ENCODE measurements at places on chromosomes 1 and 21. TPM values are rescaled to one million over a fixed set of nuclear protein-coding genes. Genes with fewer than 3 reads are reported as not detected.

The OR6K2 gene
- not detected for polyA plus RNA-seq

The GDAP2 gene
- polyA plus RNA-seq: 6.8 TPM

The NPPB gene
- 197 TPM for polyA plus RNA-seq

The MATN1 gene
- not detected for polyA plus RNA-seq

The CRYAA gene
- polyA plus RNA-seq: not detected

The INKA2 gene
- polyA plus RNA-seq: 9.0 TPM

GRCh38 chr1:27044613-27045151 lies 32.0 kb upstream of the TENT5B start:
- DNase-seq: peak; percentile 86
- H3K36me3 ChIP-seq: no peaks in the 10 kb centered on the region
- H3K27ac ChIP-seq: peak overlapping the region; percentile 45
- H3K27me3 ChIP-seq: no peaks in the 10 kb centered on the region
- no peak overlapping the region for H3K4me3 ChIP-seq

GRCh38 chr1:238981317-238981933 lies 404.9 kb upstream of the CHRM3 start:
- H3K27ac ChIP-seq: no peak overlapping the region
- H3K4me3 ChIP-seq: no peak overlapping the region
- H3K4me1 ChIP-seq: no peaks in the 10 kb centered on the region
- DNase-seq: no peak

GRCh38 chr1:205376739-205377138 lies 20.0 kb upstream of the KLHDC8A start:
- H3K27ac ChIP-seq: no peak overlapping the region
- H3K4me3 ChIP-seq: no peak overlapping the region
- H3K4me1 ChIP-seq: no peaks in the 10 kb centered on the region
- H3K27me3 ChIP-seq: peaks cover 29% of the 10 kb centered on the region
- H3K36me3 ChIP-seq: no peaks in the 10 kb centered on the region
- DNase-seq: no peak

- H3K36me3 ChIP-seq: no peaks in the 10 kb centered on the region
- no peak overlapping the region for H3K27ac ChIP-seq
- H3K27me3 ChIP-seq: no peaks in the 10 kb centered on the region
- H3K4me1 ChIP-seq: no peaks in the 10 kb centered on the region
Observed at GRCh38 chr1:111565079-111565478, 54.5 kb upstream of the RAP1A start.

DNA sequence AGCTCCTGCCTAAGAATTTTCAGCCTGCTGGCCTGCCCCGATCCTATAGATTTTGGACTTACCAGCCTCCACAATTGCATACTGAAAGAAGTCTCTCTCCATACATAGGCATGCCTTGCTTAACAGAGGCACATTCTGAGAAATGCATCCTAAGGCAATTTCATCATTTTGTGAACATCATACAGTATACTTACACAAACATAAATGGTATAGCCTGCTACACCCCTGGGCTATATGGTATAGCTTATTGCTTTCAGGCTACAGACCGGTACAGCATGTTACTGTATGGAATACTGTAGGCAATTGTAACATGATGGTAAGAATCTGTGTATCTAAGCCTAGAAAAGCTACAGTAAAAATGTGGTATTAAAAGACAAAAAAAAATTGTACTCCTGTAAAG lies 174.7 kb downstream of the NRIP1 start:
- H3K4me1 ChIP-seq: no peaks in the 10 kb centered on the region
- no peak overlapping the region for H3K4me3 ChIP-seq

GRCh38 chr1:201213926-201214325 lies 23.3 kb downstream of the IGFN1 start:
- no peaks in the 10 kb centered on the region for H3K4me1 ChIP-seq
- no peaks in the 10 kb centered on the region for H3K27me3 ChIP-seq
- no peak overlapping the region for H3K27ac ChIP-seq
- no peak for DNase-seq
- H3K36me3 ChIP-seq: no peaks in the 10 kb centered on the region
- no peak overlapping the region for H3K4me3 ChIP-seq

- no peaks in the 10 kb centered on the region for H3K27me3 ChIP-seq
- H3K36me3 ChIP-seq: no peaks in the 10 kb centered on the region
- DNase-seq: peak; percentile 90
- no peak overlapping the region for H3K4me3 ChIP-seq
Observed at GRCh38 chr1:160101037-160101716, 2.8 kb upstream of the IGSF8 start.

DNA sequence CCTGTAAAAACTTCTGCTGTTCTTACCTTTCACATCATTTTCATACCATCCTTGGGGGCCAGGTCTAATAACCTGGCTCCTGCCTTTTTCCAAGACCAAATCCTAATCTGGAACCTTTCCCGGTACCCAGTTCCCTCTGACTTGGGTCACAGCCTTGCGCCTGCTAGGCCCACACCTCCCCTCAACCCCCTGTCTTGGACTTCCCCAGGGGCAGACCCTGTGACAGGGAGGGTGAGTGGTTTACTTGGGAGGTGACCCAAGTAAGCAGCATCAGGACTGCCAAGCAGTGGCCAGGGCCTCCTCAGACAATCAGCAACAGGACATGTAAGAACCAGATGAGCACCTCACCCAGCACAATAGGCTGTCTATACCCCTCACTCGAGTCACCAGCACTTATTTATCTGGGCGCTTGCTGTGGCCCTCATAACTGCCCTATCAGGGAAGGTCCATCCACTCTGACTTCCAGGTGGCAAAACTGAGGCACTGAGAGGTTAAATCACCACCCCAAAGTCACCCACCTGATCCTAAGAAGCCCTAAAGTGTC lies 124.7 kb downstream of the MATN1 start:
- no peak overlapping the region for H3K4me3 ChIP-seq
- H3K27ac ChIP-seq: no peak overlapping the region
- H3K36me3 ChIP-seq: no peaks in the 10 kb centered on the region
- no peak for DNase-seq
- peaks cover 2% of the 10 kb centered on the region for H3K27me3 ChIP-seq

DNA sequence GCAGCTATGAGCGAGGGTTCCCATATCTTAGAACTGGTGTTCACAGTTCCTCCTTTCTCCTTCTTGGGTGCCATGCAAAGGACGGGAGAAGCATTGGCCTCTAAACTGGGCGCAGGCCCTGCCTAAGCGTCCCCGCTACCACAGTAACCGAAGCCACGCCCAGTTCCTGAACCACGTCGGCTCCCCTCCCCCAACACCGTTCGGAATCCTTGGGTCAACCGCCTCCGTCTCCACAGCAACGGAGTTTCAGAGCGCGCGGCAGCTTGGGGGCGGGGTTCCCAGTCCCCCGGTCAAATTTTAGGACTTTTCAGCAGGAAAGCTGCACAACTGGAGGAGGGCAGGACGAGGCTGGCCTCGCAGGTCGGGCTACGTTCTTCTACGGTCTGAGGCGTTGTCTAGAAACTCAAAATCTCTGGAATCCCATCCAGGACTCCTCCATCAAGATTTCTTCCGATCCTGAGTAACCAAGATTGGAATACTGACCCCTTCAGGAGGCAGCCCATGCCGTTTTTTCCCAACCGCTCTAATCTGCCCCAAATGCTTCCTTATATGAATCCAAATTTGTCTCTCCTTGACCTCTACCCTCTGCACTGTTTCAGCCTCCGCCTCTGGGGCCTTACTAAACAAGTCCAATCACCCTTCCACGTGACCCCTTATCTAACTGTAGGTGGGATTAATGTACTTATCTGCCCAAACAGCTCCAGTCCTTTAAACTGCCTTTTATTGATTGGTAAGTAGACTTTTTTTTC lies at the start of gene SPAG17:
TSS of gene SPAG17 (minus strand) at position 145 of the 749 bp plus-strand sequence. CDS start at position 74, 71 bp downstream.
- DNase-seq: peak; percentile 76
- no peaks in the 10 kb centered on the region for H3K36me3 ChIP-seq
- H3K4me3 ChIP-seq: peak within 1 kb of the TSS; percentile 51
- peaks cover 9% of the 10 kb centered on the region for H3K27me3 ChIP-seq
- peaks cover 4% of the 10 kb centered on the region for H3K4me1 ChIP-seq

- H3K4me1 ChIP-seq: peaks cover 11% of the 10 kb centered on the region
- H3K27me3 ChIP-seq: no peaks in the 10 kb centered on the region
- no peak overlapping the region for H3K4me3 ChIP-seq
Observed at GRCh38 chr1:237396426-237396825, 354.4 kb downstream of the RYR2 start.

DNA sequence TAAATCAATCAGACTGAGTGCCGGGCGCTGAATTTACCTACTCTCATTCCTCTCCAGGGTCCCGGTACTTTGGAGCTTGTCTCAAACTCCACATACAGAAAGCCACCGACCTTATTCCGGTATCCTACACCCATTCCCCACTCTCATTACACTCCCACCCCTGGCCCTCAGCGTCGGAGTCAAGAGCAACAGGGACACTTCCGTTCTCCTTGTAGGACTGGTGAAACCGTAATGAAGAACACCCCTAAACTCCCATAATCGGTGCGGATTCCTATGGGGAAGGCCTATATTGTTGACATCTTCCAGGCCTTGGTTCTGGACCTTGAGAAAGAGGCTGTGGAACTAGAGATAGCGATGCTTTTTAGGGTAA lies 798 bp downstream of the ZBED6 start:
- peak overlapping the region; percentile 98 for H3K27ac ChIP-seq
- H3K4me1 ChIP-seq: peaks cover 8% of the 10 kb centered on the region
- H3K27me3 ChIP-seq: no peaks in the 10 kb centered on the region

DNA sequence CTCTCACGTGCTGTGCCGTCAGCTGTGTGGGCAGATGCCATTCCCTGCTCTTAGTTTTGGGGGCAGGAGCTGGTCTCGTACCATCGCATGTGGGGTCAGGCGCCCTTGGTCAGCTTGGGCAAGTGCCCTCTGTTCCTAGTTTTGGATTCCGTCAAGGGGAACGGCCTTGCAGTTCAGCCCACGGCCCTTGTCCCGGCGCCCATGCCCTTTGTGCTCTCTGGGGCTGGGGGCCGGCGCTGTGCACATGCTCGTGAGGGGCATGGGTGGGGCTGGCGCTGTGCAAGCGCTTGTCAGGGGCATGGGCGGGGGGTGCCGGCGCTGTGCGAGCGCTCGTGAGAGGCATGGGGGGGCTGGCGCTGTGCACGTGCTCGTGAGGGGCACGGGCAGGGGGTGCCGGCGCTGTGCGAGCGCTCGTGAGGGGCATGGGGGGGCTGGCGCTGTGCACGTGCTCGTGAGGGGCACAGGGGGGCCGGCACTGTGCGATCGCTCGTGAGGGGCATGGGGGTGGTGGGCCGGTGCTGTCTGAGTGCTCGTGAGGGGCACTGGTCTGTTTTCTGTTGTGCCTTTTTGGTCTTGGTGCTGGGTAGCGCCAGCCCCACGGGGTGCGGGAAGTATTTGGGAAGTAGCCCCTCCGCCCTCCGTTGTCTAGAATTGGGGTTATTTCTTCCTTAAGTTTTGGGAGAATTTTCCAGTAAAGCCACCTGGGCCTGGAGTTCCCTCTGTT lies 29.5 kb upstream of the DIP2A start:
- H3K27me3 ChIP-seq: no peaks in the 10 kb centered on the region
- no peak overlapping the region for H3K4me3 ChIP-seq
- H3K36me3 ChIP-seq: peaks cover 13% of the 10 kb centered on the region

GRCh38 chr1:201602413-201603265 lies 63.7 kb downstream of the NAV1 start:
- H3K27me3 ChIP-seq: no peaks in the 10 kb centered on the region
- H3K36me3 ChIP-seq: no peaks in the 10 kb centered on the region
- H3K4me1 ChIP-seq: peaks cover 62% of the 10 kb centered on the region
- DNase-seq: no peak

DNA sequence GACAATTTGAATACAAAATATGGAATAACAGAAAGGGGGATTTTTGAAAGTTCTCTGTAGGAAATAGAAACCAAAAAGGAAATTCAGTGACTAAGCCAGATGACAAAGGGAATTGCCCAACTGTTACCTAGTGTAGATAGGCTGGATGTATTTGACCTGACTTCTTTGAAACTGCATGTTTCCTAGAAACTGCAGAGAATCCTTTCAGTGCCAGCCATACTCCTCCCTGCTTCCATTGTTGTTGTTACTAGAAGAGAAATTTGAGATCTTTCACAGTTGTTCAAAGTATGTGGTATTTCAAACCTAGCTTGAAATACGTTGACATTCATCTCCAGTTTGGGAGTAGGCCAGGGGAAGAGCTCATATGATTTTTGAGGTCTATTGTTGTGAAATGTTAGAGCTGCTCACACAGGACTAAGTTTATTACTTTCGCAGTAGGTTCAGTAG lies 1.8 kb upstream of the GBP5 start:
- no peak overlapping the region for H3K4me3 ChIP-seq
- no peaks in the 10 kb centered on the region for H3K36me3 ChIP-seq
- no peak overlapping the region for H3K27ac ChIP-seq
- DNase-seq: no peak

DNA sequence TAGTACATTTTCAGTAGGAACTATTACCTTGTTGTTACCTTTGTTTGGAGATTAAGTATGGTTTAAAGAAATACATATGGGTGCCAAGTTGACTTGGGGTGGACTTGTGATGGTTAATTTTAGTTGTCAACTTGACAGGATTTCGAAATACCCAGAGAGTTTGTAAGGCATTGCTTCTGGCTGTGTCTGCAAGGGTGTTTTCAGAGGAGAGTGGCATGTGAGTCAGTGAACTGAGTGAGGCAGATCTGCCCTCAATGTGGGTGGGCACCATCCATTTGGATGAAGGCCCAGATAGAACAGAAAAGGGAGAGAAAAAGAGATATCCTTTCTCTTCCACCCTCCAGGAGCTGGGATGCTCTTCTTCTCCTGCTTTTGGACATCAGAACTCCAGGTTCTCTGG lies 315.5 kb downstream of the GPATCH2 start:
- no peak for DNase-seq
- no peak overlapping the region for H3K27ac ChIP-seq
- H3K36me3 ChIP-seq: no peaks in the 10 kb centered on the region
- H3K27me3 ChIP-seq: no peaks in the 10 kb centered on the region
- no peak overlapping the region for H3K4me3 ChIP-seq

- no peak overlapping the region for H3K4me3 ChIP-seq
- no peak overlapping the region for H3K27ac ChIP-seq
- DNase-seq: no peak
- no peaks in the 10 kb centered on the region for H3K36me3 ChIP-seq
- no peaks in the 10 kb centered on the region for H3K4me1 ChIP-seq
Observed at GRCh38 chr1:191541758-191542157, 616.5 kb upstream of the RGS18 start.

- no peaks in the 10 kb centered on the region for H3K36me3 ChIP-seq
- H3K27ac ChIP-seq: no peak overlapping the region
- H3K27me3 ChIP-seq: no peaks in the 10 kb centered on the region
- H3K4me1 ChIP-seq: no peaks in the 10 kb centered on the region
- DNase-seq: no peak
- H3K4me3 ChIP-seq: no peak overlapping the region
Observed at GRCh38 chr1:239616673-239617072, 230.3 kb downstream of the CHRM3 start.

DNA sequence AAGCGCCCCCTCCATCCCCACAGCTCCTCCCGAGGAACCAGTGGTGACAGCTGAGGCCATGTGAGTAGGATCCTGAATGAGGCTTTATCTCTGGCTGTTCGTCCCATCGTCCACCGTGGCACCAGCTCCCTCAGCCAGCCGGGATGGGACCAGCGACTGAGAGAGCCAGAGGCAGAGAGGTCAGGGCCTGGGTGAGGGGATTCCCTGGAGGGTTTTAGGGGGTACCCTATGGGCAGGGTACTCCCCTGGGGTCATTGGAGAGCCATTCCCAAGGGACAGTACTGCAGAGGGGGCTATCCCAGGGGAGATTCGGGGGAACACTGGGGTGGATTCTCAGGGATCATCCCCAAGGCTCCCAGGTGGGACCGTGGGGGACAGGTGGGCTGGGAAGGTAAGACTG lies 2.4 kb downstream of the TMEM125 start:
- H3K27ac ChIP-seq: no peak overlapping the region
- H3K27me3 ChIP-seq: no peaks in the 10 kb centered on the region
- H3K4me3 ChIP-seq: no peak overlapping the region
- no peak for DNase-seq
- H3K36me3 ChIP-seq: no peaks in the 10 kb centered on the region
- no peaks in the 10 kb centered on the region for H3K4me1 ChIP-seq
